ENCODE measurements at places on chromosomes 4 and X.

- DNase-seq: no peak
These were observed 106.4 kb downstream of the SH3BGRL start for GRCh38 chrX:81308086-81308829.

DNA sequence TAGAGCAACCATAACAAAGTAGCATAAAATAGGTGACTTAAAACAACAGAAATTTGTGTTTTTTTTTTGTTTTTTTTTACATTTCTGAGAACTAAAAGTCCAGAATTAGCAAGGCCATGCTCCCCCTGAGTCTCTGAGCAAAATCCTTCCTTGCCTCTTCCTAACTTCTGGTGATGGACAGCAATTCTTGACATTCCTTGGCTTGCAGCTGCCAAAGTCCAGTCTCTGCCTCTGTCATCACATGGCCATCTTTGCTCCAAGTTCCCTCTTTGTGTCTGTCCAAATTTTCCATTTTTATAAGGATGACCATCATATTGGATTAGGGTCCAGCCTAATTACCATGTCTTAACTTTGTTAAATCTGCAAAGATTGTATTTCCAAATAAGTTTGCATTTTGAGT, 407.2 kb downstream of the PDHA2 start:
- DNase-seq: no peak

DNA sequence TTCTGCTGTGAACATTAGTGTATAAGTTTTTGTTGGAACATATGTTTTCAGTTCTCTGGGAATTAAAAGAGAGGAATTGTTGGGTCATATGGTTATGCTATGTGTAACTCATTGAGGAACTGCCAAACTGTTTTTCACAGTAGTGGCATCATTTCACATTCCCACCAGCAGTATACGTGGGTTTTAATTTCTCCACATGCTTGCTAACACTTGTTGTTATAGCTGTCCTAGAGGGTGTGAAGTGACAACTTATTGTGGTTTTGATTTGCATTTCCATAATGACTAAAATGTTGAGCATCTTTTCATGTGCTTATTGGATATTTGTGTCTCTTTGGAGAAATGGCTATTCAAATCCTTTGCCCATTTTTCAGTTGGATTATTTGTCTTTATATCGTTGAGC, 13.7 kb downstream of the APELA start:
- no peak for DNase-seq

DNA sequence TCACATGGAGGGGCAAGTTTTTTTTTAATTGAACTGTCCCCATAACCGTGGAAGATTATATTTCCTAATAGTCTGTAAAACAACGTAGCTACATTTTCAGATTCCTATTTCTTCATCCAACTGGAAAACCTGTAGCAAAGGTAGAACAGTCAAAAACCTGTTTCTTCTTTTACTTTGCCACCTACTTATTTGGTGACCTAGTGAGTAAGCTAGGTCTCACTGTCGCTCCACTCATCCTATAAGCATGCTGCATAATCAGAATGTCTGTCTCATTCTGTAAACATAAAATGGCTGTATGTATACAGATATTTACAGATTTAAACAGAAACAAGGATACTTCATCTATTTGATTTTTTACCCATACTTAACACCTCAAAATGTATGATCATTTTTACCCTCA, 20.4 kb downstream of the MAML3 start:
- DNase-seq: no peak

GRCh38 chrX:148069759-148070503, 88.8 kb downstream of the FMR1NB start:
- no peak for DNase-seq

- no peak for DNase-seq
These were observed 128.7 kb downstream of the DCLK2 start for GRCh38 chr4:150206954-150207353.

- no peak for DNase-seq
These were observed 20.1 kb downstream of the CPZ start for GRCh38 chr4:8612646-8613045.

- no peak for DNase-seq
These were observed 191.1 kb upstream of the TTC29 start for GRCh38 chr4:147136751-147137150.

GRCh38 chr4:7898385-7898784, 41.3 kb downstream of the AFAP1 start:
- no peak for DNase-seq

DNA sequence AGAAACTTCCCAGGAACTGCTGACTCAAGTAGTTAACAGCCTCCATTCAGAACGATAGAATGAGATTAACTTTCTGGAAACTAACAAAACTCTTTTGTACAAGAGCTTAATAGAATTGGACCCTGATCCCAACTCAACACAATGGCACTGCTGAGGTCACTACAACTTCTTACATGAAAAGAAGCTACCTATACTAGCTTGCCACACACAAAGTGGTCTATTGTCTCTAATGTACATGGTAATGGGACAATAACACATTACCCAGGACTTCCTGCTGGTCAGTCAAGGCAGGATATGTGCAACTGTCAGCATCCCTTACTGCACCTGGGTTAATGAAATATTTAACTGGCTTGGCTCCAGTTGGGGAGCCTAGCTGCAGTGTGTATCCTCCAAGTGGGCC, 56.2 kb downstream of the BRCC3 start:
- DNase-seq: no peak

DNA sequence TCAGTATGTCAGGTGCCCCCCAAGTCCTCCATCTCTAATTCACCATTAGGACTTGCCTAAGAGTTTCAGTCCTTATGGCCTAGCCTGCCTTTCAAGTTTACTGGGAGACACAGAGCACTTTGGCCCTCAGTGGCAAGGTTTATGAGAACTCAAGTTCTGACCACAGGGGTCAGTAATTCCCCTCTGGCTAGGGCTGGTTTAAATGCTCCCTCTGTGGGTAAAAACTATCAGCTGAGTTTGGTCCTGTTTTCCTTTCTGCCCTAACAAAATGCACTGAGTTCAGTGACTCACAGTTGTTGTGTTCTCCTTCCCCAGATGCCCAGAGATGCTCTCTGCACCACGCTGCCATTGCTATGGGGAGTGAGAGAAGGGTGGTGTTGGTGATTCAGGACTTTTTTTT, 163.2 kb downstream of the RELL1 start:
- DNase-seq: no peak

DNA sequence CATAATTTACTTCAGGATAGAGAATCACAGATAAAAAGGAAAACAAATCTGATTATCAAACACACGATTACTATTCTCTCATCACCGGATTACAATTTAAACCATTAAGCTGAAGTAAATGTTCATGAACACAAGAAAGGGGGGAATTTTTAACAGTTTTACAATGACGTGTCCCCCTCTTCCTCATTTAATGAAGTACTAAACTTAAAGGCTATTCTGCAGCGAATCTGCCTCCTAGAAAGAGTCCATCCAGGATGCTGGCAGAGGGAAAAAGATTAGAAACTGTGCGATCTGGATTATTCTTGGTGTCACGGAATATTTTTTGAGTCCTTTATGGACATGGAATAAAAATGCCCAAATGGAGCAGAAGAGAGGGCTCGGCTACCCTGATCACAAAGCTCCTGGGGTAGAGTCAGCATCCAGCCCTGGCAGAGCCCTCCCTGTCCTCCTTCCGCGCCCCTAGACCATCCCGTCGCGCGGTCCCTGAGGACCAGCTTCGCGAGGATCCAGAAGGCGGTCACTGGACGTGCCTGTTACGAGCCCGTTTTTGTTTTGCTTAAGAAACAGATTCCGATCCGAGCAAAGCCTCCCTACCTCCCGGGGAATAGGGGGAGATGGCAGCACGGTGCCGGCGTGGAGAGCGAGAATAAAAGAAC, 1.2 kb downstream of the ELF2 start:
- DNase-seq: peak; percentile 18

DNA sequence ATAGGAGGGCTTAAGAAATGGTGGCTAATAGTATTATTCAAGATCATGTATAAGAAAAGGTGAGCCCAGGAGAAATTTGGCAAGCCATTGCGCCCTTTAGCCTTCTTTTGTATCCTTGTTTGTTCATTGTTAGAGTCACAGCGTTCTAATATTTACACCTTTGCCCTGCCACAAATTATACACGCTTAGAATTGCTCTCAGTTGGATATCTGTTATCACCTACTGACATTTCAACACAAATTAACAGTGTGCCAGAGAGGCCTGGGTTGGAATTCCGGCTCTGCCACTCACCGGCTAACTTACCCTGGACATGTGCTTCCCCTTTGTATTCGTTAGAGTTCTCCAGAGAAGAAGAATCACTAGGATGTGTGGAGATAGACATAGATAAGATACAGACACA, 148.7 kb upstream of the KIT start:
- DNase-seq: no peak

DNA sequence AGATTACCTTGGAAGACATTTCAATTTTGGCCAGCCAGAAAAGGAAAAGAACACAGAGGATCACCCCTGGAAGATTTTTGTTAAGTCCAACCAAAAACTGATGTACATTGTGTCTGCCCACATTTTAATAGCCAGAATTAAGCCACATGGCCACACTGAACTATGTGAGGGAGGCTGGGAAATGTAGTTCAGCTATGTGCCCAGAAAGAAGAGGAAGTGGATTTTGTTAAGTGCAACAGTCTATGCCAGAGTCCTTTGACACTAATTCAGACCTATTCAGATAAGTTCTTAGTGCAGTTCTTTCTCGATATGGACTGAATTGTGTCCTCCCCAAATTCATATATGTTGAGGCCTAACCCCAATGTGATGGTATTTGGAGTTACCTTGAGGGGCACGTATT, 18.4 kb downstream of the PRPS1 start:
- DNase-seq: no peak

GRCh38 chr4:151304226-151304625, 21.2 kb downstream of the SH3D19 start:
- no peak for DNase-seq

GRCh38 chrX:14084466-14084865, 54.8 kb upstream of the GEMIN8 start:
- DNase-seq: no peak

DNA sequence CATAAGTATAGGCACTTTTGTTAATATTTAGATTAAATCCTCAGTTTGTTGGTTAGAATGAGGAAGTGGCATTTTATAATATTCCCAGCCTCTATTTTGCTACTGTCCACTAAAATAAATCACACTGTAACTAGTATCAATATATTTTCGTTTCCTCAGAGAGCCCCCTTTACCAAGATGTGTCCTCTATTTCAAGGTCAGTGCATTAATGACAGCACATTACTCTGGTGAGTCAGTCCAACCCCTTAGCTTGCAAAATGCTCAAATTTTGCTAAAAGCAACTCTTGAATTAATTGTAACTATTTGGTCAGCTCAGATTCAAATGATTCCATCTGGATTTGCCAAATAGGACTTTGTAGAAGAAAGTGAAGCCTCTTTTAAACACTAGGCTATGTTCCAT, 199.3 kb downstream of the PDHA2 start:
- no peak for DNase-seq

DNA sequence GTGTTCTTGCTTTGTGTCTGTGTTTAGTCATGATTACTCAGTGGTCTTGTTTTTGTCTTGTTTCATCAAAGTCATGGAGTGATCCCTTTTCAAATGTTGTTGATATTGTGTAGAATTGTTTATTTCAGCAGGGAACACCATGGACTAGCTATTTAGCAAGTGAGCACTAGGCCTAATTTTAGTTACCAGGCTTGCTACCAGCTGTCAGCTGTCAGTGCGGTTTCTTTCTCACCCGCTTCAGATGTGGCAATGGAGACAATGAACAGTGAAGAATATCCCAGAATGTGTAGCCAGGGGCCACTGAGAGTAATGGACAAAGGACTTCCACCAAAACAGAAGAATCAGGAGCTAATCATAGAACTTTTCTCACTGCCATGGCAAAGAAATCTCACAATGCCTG, 432.8 kb upstream of the FMR1 start:
- no peak for DNase-seq

DNA sequence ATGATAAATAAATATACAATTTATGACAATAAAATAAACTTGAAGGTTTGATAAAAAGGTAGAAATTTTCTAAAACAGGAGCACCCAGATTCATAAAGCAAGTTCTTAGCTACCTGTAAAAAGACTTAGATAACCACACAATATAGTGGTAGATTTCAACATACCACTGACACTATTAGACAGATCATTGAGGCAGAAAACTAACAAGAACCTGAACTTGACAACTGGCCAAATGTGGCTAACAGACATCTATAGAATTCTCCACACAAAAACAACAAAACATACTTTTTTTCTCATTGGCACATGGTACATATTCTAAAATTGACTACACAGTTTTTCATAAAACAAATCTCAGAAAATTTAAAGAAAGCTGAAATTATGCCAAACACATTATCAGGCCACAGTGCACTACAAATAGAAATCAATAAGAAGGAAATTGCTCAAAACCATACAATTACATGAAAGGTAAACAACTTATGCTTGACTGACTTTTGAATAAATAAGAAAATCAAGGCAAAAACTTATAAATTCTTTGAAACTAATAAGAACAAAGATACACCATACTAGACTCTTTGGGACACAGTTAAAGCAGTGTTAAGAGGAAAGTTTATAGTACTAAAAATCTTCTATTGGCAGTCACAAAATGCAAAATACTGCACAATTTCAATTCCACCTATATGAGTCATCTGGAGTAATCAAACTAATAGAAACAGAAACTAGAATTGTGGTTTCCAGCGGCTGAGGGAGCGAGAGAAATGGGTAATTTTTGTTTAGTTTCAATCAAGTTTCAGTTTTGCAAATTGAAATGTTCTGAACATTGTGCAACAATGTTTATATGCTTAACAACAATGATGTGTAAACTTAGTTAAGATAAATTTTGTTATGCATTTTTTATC, 925.6 kb downstream of the SH3BGRL start:
- DNase-seq: no peak

GRCh38 chr4:52873191-52873590, 11.1 kb downstream of the RASL11B start:
- DNase-seq: peak; percentile 89

DNA sequence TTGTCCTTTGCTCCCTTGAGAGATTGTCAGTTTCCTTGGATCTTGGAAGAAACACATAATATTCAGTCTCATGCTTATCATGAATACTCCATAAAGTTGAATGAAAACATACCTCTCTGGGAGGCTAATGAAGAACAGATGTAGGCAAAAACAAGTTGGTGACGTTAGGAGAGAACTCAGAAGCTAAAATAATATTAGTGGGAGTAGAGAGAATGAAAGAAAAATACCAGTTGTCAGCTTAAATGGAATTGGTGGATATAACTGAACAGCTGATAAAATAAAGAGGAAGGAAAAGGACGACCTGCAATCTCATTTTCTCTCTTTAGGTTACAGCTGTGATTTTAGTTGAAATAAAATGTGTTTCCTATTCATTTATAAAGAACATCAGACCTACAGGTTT, 124.8 kb downstream of the SNCA start:
- no peak for DNase-seq

DNA sequence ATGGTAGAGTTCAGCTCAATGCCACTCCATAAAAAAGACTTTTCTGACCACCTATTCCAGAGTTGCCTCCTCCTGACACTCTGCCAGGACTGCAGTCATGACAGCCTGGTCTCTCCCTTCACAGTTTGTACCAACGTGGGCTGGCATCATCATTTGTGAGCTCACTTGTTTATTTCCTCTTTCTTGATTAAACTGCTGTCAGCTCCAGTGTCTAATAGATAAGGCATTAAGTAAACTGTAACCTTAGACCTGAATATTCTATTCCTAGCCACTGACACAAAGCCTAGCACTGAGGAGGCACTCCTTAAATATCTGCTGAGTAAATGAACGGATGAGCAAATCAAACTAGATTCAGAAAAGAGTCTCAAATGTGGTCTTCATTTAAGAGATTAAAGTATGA, 48.7 kb downstream of the DDX60 start:
- no peak for DNase-seq
